Muscle of leg (tissue), 16 donors: ENCODE measurements at places on chromosomes 2 and 18. TPM values are rescaled to one million over a fixed set of nuclear protein-coding genes. Genes with fewer than 3 reads are reported as not detected.
A peak's percentile ranks its signal among the peaks of the same experiment; 100 is the strongest.

- no peak for DNase-seq
Measured at GRCh38 chr18:59909289-59910036, 9.7 kb downstream of the PMAIP1 start.

Gene AGXT
- polyA plus RNA-seq = not detected

Gene CABYR
- 6.9 TPM for polyA plus RNA-seq

Gene TMBIM1
- 77.7 TPM for polyA plus RNA-seq

GRCh38 chr2:172974762-172975161 lies 100.9 kb upstream of the MAP3K20 start:
- DNase-seq = no peak

DNA sequence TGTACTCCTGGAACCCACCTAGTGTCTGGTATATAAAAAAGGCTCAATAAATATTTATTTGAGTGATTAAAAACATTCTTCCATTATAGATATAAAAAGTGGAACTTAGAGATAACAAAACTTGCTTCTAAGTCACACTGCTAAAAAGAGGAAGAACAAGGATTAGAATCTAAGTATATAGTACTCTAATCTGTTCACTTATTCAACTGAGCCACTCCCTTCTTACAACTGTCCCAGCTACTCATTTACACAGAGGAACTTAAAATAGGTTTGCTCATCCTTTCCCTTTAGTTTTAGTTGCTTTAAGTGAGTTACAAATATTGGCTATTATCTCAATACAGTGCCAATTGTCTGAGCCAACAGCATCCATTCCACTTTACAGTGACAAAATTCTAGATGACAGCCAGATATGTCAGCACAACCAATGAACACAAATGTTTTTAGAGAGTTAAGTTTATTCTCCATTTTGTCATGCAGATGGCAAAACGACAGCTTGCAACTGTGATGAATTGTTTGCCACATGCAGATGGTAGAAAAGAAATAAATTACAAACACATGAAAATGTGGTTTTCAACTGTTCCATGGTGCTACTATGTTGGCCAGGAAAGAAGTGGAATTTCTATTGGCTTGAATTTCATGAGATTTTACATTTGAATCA lies 280.7 kb upstream of the ZC3H15 start:
- DNase-seq = peak; percentile 86

DNA sequence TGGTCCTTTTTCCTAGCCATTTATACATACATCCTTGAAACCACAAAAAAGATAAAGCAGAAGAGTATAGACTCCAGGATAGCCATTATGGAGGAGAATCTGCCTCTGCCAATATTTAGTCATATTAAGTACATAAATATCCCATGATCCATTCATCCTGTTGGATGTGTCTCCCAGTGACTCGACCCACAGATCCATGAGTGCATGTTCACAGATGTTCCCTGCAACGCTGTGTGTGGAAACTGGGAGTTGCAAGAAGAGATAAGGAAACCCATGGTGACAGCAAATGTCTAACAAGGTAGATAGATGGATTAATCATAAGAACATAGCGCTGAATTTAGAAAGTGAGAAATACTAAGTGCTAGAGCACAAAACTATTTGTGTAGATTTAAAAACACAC lies 34.5 kb downstream of the STK39 start:
- no peak for DNase-seq

DNA sequence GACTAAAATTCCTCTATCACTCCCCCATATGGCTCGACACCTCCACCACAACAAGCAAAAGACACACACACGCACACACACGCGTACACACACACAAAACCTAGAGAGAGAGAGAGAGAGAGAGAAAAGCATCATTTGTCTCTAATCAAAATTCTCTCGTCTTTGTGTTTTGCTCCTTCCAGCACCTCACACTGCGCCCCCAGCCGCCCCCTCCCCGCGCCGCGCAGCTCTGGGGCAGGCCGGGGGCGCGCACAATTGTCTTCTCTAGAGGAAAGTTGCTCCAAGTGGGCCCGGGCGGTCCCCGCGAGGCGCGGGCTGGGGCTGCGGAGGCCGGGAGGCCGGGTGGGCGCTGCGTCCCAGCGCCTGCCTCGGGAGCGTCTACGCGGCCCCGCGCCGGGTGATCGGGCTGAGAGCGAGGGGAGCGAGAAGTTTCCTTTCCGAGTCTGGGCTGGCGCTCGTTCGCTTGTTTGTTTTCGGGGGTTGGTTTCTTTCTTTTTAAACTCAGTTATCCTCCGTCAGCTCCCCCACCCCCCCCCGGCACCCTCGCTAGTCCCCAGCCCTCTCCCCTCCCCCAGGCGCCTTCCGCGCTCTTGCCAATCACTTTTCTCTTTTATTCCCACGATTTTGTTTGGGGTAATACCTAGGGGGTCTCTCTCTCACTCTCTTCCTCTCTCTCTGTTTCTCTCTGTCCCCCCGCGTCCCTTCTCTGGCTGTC lies 4.1 kb downstream of the ZEB2 start:
- DNase-seq = peak; percentile 80

DNA sequence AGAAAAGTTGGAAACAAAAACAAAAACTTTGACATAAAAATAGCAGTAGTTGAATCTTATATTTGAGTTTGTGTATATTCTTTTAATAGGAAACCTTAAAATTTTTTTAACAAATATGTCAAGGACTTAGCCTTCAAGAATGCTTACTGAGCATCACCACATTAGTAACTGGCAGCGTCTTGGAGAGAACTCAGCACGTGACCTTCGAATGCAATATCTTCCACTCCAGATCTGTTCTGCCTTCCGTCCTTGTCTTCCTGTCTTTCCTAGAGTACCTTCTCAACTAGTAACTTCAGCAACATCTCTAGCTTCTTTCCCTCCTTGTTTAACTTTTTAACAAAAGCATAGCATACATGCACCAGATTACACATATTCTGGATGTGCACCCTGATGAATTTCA lies 972 bp downstream of the RSAD2 start:
- no peak for DNase-seq

Gene MAIP1
- 17.7 TPM for polyA plus RNA-seq

DNA sequence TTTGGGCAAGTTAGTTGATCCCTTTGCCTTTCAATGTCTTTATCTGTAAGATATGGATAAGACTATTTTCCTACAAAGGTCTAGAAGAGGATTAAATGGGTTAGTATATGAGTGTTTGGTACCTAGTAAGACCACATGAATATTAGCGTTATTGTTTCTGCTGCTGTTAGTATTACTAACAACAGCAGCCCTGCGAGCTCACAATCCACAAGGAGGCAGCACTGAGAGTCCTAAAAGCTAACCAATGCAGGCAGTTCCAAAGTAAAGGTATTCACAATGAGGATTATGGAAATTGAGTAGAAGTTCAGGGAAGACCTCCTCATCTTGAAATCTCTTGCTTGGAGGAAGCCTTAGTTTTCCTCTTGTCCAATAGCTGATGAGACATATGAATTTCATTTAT lies 248.9 kb downstream of the TDRD15 start:
- no peak for DNase-seq

Gene ABCG5
- polyA plus RNA-seq = not detected

- DNase-seq = no peak
Measured at GRCh38 chr2:99770876-99771275, 281.1 kb upstream of the REV1 start.

GRCh38 chr18:37403100-37403781 lies 162.4 kb downstream of the CELF4 start:
- DNase-seq = peak; percentile 90

Gene TTN
- 118 TPM for polyA plus RNA-seq

GRCh38 chr18:46794607-46795006 lies 37.8 kb upstream of the ST8SIA5 start:
- DNase-seq = no peak

DNA sequence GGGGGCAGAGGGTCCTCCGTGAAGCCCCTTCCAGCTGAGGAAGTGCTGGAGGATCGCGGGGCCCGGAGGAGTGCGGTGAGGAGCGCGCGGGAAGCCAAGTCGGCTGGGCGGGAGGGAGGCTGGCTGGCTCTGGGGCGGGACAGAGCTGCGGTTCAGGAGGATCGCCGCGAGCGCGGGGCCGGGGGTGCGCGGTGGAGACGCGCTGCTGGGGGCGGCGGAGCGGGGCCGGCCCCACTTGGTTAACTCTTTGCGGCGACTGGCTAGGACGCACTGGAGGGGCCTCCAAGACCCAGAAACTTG lies 464 bp downstream of the CYBRD1 start:
- peak; percentile 73 for DNase-seq

DNA sequence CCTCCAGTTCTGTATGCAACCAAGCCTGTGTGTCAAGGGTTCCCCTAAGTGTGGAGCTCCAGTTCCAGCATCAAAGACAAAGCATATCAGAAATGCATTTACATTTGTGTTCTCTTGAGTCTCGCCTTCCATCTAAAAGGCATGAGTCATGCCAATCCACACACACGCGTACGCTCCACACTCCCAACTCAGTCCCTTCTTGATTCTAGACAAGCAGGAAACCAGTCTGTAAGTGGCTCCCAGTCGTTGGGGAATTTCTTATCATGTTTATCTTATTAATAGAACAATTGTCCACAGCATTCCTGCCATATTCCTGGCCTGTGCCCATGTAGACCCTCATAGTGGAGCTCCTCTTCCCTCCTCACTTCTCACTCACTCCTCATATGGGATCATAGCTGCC lies 86.4 kb upstream of the SLC35G4 start:
- no peak for DNase-seq

Gene MAL
- polyA plus RNA-seq = 3.5 TPM

GRCh38 chr2:236970656-236971010 lies 115.1 kb upstream of the COPS8 start:
- DNase-seq = no peak

Gene KLHL29
- 4.9 TPM for polyA plus RNA-seq

- no peak for DNase-seq
Measured at GRCh38 chr2:52238782-52239181, 1206.8 kb upstream of the NRXN1 start.

DNA sequence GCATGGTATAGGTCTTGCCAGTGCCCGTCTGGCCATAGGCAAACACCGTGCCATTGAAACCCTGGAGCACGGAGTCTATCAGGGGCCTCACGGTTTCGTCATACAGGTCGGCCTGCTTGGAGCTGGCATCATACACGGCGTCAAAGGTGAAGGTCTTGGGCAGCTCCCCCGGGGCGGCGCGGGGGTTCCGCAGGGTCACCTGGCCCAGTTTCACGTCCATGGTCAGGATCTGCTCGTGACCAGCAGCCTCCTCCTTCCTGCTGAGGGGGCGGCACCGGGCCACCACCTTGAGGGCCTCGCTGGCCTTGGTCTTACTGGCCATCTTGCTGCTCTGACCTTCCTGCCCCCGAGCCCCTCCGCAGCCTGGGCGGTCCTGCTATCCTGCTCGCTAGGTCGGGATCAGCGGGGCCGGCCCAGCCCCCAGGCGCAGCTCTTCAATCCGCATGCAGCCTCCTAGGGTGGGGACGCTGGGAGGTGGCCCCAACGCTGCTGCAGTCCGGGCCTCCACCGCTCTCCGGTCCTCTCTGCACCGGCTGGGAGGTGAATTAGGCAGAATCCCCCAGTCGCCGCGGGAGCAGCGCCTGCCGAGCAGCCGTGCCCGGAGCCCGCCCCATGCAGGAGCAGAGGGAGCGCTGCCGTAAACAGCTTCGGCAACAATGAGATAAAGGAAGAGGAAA lies 563 bp downstream of the KIF3C start:
- DNase-seq = no peak

- DNase-seq = no peak
Measured at GRCh38 chr18:74817576-74817975, 219.9 kb downstream of the ZNF407 start.

Gene SIX2
- 18.5 TPM for polyA plus RNA-seq

Gene DNER
- 1.4 TPM for polyA plus RNA-seq

Gene CD302
- polyA plus RNA-seq = 19.2 TPM

- no peak for DNase-seq
Measured at GRCh38 chr2:25797620-25798488, 80.4 kb downstream of the ASXL2 start.

GRCh38 chr18:21682371-21683051 lies 22.1 kb downstream of the ABHD3 start:
- DNase-seq = peak; percentile 84

GRCh38 chr18:74961596-74961995 lies 247.3 kb downstream of the PTGR3 start:
- no peak for DNase-seq

DNA sequence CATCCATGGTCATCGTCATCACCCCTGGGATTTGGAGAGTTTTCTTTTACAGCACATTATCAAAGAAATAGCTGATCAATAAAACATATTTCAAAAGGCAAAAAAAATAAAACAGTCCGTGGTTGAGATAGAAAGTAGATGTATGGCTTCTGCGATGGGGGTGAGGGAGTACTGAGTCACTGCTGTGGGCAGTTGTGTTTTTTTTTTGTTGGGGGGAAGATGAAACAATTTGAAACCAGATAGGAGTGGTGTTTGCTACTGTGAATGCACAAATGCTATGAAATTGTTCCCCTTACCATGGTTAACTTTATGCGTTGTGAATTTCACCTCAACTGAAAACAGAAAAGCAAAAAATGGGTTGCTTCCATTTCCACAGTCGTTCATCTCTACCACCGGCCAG lies 11.9 kb upstream of the SALL3 start:
- DNase-seq = no peak

DNA sequence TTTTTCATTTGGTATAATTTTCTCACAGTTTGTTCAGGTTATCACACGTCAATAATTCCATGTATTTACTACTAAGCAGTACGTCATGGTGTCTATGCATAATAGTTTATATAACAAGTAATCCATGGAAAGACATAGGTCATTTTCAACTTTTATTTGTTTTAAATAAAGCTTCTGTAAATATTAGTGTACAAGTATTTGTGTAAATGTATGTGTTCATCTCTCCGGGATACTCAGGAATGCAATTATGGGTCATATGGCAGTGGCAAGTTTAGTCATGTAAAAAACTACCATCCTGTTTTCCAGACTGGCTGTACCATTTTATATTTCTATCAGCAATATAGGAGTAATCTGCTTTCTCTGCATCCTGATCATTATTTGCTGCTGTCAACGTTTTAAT lies 231.1 kb upstream of the ZNF804A start:
- DNase-seq = no peak

Gene CTLA4
- polyA plus RNA-seq = not detected

- DNase-seq = peak; percentile 82
Measured at GRCh38 chr2:241950413-241951315, 81.1 kb downstream of the RTP5 start.

DNA sequence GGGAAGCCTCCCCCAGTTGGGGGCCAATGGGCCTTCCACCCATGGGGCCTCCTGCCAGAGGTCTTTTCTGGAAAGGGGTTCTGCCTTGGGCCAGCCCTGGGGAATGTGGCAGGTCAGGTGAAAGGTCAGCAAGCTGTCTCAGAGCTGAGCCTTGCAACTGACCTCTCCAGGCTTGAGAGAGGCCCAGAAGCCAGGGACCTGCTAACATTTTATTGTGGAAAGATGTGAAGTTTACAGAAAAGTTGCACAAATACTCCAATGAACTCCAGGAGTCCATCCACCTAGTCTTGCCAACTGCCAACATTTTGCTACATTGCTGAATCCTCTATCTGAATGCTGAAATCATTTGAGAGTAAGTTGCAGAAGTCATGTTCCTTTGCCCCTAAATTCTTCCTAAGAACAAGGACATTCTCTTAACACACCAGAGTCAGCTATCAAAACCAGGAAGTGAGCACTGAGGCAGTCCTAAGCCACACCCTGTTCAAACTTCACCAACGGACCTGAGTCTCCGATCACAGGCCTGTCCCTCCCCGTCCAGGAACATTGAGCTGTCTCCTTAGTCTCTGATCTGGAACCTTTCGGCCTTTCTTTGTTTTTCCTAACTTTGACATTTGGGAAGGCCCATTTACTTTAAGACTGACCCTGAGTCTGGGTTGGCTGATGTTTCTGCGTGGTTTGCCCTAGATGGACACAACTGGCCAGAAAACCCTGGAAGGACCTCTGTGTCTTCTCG lies 4.0 kb downstream of the SNORC start:
- DNase-seq = no peak
